ENCODE measurements at places on chromosomes 1 and 21. TPM values are rescaled to one million over a fixed set of nuclear protein-coding genes. Genes with fewer than 3 reads are reported as not detected.

The DNALI1 gene
- 0.89 TPM for total RNA-seq

The RBM11 gene
- not detected for total RNA-seq

The KAZN gene
- total RNA-seq: 4.8 TPM

The HSD3B2 gene
- not detected for total RNA-seq

The FYB2 gene
- total RNA-seq: not detected

The FBXO2 gene
- total RNA-seq: 1.6 TPM

The FOXD3 gene
- not detected for total RNA-seq

The LAX1 gene
- total RNA-seq: not detected

The C1orf105 gene
- not detected for total RNA-seq

The PUSL1 gene
- total RNA-seq: 16.9 TPM

The FAM72C gene
- 0.42 TPM for total RNA-seq

The KRTAP10-5 gene
- not detected for total RNA-seq
